Chondrocyte (in vitro differentiated cells): ENCODE measurements at places on chromosomes 16 and 17. TPM values are rescaled to one million over a fixed set of nuclear protein-coding genes. Genes with fewer than 3 reads are reported as not detected.

DNA sequence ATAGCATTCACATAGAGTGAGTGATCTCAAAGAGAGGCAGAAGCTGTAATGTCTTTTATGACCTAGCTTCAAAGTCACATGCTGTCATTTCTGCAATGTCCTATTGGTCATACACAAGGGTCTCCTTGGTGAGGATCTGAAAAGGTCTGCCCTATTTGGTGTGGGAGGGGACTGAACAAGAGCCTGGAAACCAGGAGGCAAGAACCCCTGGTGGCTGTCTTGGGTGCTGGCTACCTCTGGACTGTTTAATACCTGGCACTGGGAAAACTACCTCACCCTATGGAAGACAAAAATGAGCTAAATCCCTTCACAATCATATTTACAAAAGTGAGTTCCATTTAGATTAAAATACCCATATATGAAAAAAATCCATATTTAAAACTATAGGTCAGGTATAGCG lies 9.0 kb downstream of the KCTD13 start:
- DNase-seq, result no peak

- DNase-seq, result no peak
Observed at GRCh38 chr16:11038305-11038704, 93.9 kb downstream of the CLEC16A start.

- DNase-seq, result no peak
Observed at GRCh38 chr16:57941016-57941664, 29.8 kb downstream of the CNGB1 start.

GRCh38 chr17:80856863-80857755 lies 134.5 kb upstream of the CHMP6 start:
- DNase-seq, result peak; percentile 89

GRCh38 chr16:53064081-53064578 lies 9.3 kb downstream of the CHD9 start:
- DNase-seq, result no peak

DNA sequence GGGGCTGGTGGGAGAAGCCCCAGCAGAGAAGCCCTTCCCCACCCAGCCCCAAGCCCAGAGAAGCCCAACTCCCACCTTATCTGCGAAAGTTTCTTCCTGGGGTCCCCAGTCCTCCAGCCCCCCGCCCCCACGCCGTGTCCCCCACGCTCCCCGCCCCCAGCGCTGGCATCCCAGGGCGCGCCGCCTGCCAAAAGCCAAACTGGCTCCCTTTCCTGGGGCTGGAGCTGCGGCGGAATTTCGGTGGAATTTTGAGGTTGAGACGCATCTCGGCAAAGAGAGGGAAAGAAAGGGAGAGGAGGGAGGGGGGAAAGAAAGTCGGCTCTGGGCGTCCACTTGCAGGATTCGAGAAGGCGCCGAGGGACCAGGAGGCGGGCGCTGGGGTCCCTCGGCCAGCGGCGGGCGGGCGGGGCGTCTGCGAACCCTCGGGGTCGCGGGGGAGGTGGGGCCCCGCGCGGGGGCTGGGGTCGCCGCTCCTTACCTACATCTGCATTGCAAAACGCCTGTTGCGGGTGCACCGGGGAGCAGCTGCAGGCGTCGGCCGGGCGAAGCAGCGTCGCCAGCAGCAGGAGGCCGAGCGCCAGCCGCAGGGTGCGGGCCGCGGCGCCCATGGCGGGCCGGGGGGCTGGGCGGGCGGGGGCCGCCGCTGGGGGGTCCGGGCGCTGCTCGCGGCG lies 571 bp downstream of the TIMP2 start:
- DNase-seq, result no peak

- DNase-seq, result no peak
Observed at GRCh38 chr17:43741636-43742035, 17.0 kb downstream of the SOST start.

GRCh38 chr17:61073799-61074513 lies 325.7 kb upstream of the TBX2 start:
- no peak for DNase-seq

Gene TBC1D3H
- total RNA-seq, result not detected in 3 replicates

Gene CHMP6
- total RNA-seq, result 27.6 to 33.0 TPM (median 28.4 TPM) in 3 replicates

Gene HEXIM2
- 3.7 to 7.9 TPM (median 6.4 TPM) in 3 replicates for total RNA-seq

Gene NPIPA5
- 6.9 to 11.5 TPM (median 7.7 TPM) in 3 replicates for total RNA-seq

Gene KRT23
- not detected in 3 replicates for total RNA-seq
